DND-41 (cell line): ENCODE measurements at places on chromosomes 6 and 20.

- no peak overlapping the region for H3K27ac ChIP-seq
- H3K4me3 ChIP-seq = no peak overlapping the region
- no peak for DNase-seq
Observed at GRCh38 chr6:82080767-82081166, 166.8 kb downstream of the IBTK start.

GRCh38 chr20:6683021-6683977 lies 84.2 kb upstream of the BMP2 start:
- no peak for DNase-seq
- no peaks in the 10 kb centered on the region for H3K36me3 ChIP-seq
- H3K27ac ChIP-seq = no peak overlapping the region
- H3K4me1 ChIP-seq = no peaks in the 10 kb centered on the region
- H3K27me3 ChIP-seq = peaks cover 6% of the 10 kb centered on the region

- H3K27me3 ChIP-seq = no peaks in the 10 kb centered on the region
- no peak overlapping the region for H3K4me3 ChIP-seq
- H3K36me3 ChIP-seq = no peaks in the 10 kb centered on the region
Observed at GRCh38 chr6:97717086-97717485, 434.1 kb upstream of the MMS22L start.

- peaks cover 5% of the 10 kb centered on the region; the same call in 1 of the 2 replicates for H3K36me3 ChIP-seq
- peaks cover 73% of the 10 kb centered on the region for H3K4me1 ChIP-seq
- DNase-seq = no peak
- peak overlapping the region; percentile 78; the same call in 1 of the 2 replicates for H3K27ac ChIP-seq
Observed at GRCh38 chr6:35049156-35049735, 91.9 kb downstream of the TCP11 start.

DNA sequence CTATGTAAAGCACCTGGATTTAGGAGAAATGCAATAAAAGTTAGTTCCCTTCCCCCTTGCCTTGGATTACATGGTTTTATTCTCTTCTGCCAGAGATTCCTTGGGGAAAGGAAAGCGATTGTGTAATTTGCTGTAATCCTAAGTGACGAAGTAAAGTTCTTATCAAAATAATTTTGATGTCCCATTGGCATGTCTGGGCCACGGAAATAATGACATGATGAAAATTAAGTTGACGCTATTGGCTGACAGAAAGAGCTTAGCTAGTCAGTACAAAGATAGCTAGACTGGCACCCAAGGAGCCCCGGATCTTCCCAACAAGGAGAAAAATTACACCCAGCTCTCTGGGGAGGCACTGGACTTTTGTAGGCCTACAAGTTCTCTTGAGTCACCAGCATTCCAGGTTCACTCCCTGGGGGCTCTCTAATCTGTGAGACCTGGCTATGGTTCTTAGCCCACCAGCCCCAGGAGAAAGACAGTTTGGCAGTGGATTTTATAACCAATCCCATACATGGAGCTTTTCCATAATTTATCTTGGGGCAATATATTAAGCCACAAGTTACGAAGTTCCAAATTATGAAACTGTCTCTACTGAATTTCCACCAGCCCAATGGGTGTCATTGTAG lies 59.9 kb downstream of the FOXA2 start:
- H3K4me1 ChIP-seq = no peaks in the 10 kb centered on the region
- H3K27me3 ChIP-seq = peaks cover 9% of the 10 kb centered on the region
- no peak overlapping the region for H3K27ac ChIP-seq
- DNase-seq = no peak

DNA sequence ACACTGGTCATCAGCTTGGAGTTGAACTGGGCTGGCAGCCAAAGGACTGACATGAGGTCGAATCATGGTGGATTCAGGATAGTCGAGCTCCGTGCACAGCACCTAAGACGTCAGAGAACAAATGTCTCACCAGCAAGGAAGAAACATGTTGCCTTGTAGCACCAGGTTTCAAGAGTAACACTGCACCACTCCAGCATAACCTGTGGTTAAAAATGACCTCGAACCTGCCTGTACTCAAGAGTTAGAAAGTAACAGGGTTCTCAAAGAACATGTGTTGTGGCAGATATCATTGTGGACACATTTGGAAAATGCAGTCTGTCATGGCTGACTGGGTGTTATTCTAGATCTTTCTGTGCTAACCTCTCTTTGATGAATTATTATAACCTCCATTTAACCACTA lies 511.6 kb downstream of the CDH26 start:
- no peak overlapping the region for H3K4me3 ChIP-seq
- no peaks in the 10 kb centered on the region for H3K27me3 ChIP-seq
- no peaks in the 10 kb centered on the region for H3K4me1 ChIP-seq
- no peak for DNase-seq
- no peak overlapping the region for H3K27ac ChIP-seq
- H3K36me3 ChIP-seq = no peaks in the 10 kb centered on the region

GRCh38 chr20:45445805-45446562 lies 23.6 kb upstream of the WFDC2 start:
- peak; percentile 42 for DNase-seq
- no peaks in the 10 kb centered on the region for H3K27me3 ChIP-seq
- H3K4me1 ChIP-seq = peaks cover 11% of the 10 kb centered on the region
- no peaks in the 10 kb centered on the region for H3K36me3 ChIP-seq
- no peak overlapping the region for H3K27ac ChIP-seq

DNA sequence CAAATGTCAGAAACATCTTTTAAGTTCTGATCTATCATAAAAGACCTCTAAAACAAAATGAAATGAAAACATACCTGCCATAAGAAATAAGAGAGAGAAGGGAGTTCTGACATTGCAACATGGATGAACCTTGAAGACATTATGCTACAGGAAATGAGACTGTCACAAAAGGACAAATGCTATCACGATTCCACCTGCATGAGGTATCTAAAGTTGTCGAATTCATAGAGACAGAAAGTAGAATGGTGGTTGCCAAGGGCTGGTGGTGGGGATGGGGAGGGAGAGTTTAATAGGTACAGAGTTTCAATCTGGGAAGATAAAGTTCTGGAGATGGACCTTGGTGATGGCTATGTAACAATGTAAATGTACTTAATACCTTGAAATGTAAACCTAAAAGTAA lies 3.3 kb downstream of the EZR start:
- H3K4me3 ChIP-seq = peak overlapping the region; percentile 38; the same call in 1 of the 2 replicates
- DNase-seq = no peak
- H3K27me3 ChIP-seq = no peaks in the 10 kb centered on the region
- no peak overlapping the region; the same call in 1 of the 2 replicates for H3K27ac ChIP-seq

- H3K27me3 ChIP-seq = no peaks in the 10 kb centered on the region
- H3K27ac ChIP-seq = no peak overlapping the region
- no peaks in the 10 kb centered on the region for H3K36me3 ChIP-seq
- no peak overlapping the region for H3K4me3 ChIP-seq
Observed at GRCh38 chr6:156017838-156018237, 562.2 kb upstream of the NOX3 start.

DNA sequence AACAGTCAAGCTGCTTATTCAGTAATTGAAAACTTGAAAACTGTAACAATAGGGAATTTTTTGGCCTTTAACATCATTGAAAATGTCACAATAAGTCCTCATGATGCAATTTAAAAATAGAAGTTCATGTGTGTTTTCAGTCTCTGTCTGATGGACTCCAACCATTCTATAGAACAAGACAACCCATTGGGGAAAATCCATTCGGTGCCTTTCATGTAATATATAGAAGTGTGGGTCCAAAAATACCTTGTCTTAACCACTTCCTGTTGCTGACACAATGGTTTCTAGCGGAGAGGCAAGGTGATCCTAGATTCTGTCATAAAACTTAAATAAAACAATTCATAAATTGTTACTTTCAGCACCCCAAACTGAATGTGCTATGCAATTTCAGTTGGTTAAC lies 1131.3 kb upstream of the MAP3K7 start:
- H3K36me3 ChIP-seq = no peaks in the 10 kb centered on the region
- DNase-seq = no peak
- no peaks in the 10 kb centered on the region for H3K27me3 ChIP-seq
- no peaks in the 10 kb centered on the region for H3K4me1 ChIP-seq
- H3K4me3 ChIP-seq = no peak overlapping the region

- peaks cover 4% of the 10 kb centered on the region for H3K27me3 ChIP-seq
- H3K4me3 ChIP-seq = no peak overlapping the region
- H3K4me1 ChIP-seq = no peaks in the 10 kb centered on the region
- no peak for DNase-seq
- H3K36me3 ChIP-seq = no peaks in the 10 kb centered on the region
Observed at GRCh38 chr6:24574809-24575208, 71.2 kb downstream of the KIAA0319 start.

DNA sequence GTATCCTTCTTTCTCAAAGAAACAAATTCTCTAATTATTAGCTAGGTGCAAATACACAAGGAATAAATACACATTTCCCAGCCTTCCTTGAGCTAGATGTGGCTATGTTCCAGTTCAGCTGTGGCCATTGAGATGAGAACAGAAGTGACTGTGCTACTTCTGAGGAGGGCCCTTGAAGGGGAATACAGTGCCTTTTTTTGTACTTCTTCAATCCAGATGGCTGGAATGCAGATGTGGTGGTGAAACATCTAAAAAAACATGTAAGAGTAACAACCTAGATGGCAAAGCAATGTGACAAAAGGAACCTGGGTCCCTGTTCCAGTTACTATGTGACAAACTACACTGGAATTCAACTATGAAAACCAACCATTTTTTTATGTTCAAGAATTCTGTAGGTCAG lies 115.4 kb upstream of the DST start:
- no peak for DNase-seq
- no peak overlapping the region for H3K27ac ChIP-seq
- H3K27me3 ChIP-seq = no peaks in the 10 kb centered on the region

DNA sequence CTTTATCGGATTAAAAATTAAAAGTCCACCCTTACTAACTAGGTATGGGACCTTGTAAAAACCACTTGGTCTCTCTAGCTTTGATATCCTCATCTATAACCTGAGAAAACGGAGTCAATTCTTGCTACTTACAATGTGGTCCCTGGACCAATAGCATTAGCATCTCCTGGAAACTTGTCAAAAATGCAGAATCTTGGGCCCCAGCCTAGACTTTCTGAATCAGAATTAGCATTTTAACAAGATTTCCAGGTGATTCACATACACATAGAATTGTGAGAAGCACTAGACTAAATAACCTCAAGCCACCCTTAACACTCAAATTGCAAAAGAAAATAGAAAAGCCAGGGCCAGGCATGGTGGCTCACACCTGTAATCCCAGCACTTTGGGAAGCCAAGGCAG lies 96.6 kb downstream of the RNGTT start:
- no peak overlapping the region for H3K27ac ChIP-seq
- H3K36me3 ChIP-seq = peaks cover 17% of the 10 kb centered on the region; the same call in 1 of the 2 replicates
- no peak overlapping the region for H3K4me3 ChIP-seq
- no peaks in the 10 kb centered on the region for H3K27me3 ChIP-seq
- H3K4me1 ChIP-seq = peaks cover 15% of the 10 kb centered on the region

GRCh38 chr6:132443206-132443605 lies 41.9 kb upstream of the MOXD1 start:
- DNase-seq = no peak
- no peaks in the 10 kb centered on the region for H3K36me3 ChIP-seq
- H3K27ac ChIP-seq = no peak overlapping the region
- no peaks in the 10 kb centered on the region for H3K27me3 ChIP-seq
- H3K4me1 ChIP-seq = no peaks in the 10 kb centered on the region
- H3K4me3 ChIP-seq = no peak overlapping the region

GRCh38 chr6:42294759-42295158 lies 77.1 kb upstream of the MRPS10 start:
- peaks cover 2% of the 10 kb centered on the region; the same call in 1 of the 2 replicates for H3K36me3 ChIP-seq
- no peak for DNase-seq
- no peak overlapping the region for H3K27ac ChIP-seq
- no peaks in the 10 kb centered on the region; the same call in 1 of the 2 replicates for H3K4me1 ChIP-seq
- H3K4me3 ChIP-seq = no peak overlapping the region

DNA sequence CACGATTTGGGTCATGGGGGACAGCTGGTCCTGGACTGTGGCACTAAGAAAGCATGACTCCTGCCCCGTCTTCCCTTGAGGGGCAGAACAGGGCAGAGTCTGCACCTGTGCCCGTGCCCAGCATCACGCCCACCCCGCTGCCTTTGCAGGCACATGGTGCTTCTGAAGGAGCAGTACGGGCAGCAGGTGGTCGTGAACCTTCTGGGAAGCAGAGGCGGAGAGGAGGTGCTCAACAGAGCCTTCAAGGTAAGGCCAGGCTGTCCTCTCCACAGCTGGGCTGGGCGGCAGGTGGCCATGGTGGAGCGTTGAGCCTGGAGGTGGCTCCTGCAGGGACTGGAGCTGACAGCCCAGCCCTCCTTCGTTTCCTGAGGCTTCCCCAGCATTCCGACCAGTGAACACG lies 77.4 kb downstream of the SYNJ2 start:
- peaks cover 31% of the 10 kb centered on the region for H3K36me3 ChIP-seq
- no peaks in the 10 kb centered on the region for H3K27me3 ChIP-seq

DNA sequence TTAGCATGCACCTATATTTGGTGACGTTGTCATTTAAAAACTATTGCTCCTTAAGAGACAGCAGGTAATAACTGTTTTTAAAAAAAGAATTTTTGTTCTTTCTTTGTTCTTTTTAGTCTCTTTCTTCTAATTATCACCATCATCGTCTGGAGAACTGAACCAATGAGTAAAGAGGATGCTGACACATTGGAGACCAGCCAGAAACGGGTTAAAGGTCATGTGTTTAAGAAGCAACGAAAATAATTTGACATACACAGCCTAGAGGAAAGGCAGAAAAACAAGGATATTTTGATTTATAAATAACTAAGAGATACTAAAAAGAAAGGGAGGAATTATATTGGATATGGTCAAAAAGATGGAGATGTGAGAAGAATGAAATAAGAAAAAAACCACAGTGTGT lies 19.2 kb upstream of the FYN start:
- no peak overlapping the region for H3K4me3 ChIP-seq
- no peaks in the 10 kb centered on the region for H3K36me3 ChIP-seq
- no peaks in the 10 kb centered on the region for H3K4me1 ChIP-seq
- no peak for DNase-seq

DNA sequence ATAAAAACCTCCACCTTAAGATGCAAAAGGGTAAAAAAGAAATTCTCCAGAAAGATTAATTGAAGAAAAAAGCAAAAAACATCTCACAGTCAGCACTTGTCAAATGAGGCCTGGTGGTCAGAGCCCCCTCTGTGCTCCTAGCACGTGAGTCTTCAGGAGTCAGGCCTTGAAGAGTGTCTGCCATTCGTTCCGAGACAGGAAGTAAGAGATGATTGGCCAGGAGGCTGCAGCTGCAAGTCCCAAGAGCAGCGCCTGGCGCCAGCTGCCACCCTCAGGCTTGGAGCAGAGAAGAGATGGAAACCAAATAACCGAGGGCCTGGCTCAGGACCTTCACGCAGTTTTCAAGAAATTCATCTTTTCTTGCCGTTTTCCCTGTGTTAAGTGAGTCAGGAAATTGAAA lies 65.0 kb downstream of the FAM120B start:
- peaks cover 31% of the 10 kb centered on the region for H3K36me3 ChIP-seq
- H3K4me3 ChIP-seq = no peak overlapping the region
- H3K27me3 ChIP-seq = no peaks in the 10 kb centered on the region
- DNase-seq = peak; percentile 17
- H3K27ac ChIP-seq = no peak overlapping the region

DNA sequence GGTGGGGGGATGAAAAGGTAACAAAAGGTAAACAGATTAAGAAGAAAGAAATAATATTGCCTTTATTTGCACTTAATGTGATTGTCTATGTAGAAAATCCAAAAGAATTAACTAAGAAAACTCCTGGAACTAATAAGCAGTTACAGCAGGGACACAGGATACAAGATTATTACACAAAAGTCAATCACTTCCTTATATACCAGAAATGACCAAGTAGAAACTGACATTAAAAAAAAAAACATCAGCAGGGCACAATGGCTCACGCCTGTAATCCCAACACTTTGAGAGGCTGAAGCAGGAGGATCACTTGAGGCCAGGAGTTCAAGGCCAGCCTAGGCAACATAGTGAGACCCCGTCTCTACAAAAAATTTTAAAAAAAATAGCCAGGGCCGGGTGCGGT lies 123.2 kb upstream of the RIPOR2 start:
- no peak overlapping the region for H3K4me3 ChIP-seq
- H3K27me3 ChIP-seq = no peaks in the 10 kb centered on the region
- no peak for DNase-seq
